ENCODE measurements at places on chromosomes 6 and 20.

- DNase-seq, result no peak
Measured at GRCh38 chr6:44298055-44298803, 14.9 kb downstream of the AARS2 start.

- no peak for DNase-seq
Measured at GRCh38 chr6:11931296-11932035, 80.6 kb upstream of the HIVEP1 start.

DNA sequence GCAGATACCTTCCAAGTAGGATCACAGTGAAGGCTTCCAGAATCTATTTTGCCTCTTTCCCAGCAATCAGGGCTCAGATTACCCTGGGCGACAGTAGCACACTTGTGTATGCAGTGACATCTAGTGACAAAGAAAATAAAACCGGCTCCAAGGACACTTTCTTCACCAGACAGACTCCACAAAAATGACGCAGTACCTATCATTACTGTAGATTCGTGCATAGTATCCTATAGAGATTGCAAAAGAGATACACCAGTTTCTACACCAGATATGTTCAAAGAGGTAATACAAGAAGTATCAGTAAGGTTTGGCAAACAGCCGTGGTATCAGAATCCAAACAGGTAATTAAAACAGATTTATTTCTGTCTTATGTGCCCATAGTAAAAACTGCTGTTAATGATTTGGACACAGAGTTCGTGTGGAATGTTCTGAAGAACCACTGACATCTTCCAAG lies 600.4 kb upstream of the JAG1 start:
- DNase-seq, result peak; percentile 69

- no peak for DNase-seq
Measured at GRCh38 chr6:162899148-162899547, 171.4 kb downstream of the PACRG start.

DNA sequence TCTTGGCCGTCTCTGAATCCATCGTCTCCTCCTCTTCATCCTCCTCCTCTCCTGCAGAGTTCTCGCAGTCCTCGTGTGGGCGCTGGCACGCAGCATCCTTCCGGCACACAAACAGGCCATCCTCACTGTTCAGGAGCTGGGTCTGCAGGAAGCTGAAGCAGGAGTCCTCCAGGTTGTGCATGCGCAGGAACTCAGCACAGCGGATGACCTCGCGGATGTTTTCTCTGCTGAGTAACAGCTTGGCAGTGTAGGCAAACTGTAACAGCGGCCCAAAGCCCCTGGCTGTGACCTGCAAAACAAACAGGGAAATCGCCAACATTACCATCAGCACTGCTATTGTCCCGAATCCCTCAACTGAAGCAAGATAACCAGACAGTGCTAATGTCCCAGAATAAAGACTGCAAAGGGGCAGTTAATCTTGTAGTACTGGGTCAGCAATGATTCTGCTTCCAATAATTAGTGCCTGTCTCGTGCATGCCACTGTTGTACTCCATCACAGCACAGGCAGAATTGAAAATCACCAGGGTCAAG lies 57.4 kb downstream of the GJA10 start:
- no peak for DNase-seq

DNA sequence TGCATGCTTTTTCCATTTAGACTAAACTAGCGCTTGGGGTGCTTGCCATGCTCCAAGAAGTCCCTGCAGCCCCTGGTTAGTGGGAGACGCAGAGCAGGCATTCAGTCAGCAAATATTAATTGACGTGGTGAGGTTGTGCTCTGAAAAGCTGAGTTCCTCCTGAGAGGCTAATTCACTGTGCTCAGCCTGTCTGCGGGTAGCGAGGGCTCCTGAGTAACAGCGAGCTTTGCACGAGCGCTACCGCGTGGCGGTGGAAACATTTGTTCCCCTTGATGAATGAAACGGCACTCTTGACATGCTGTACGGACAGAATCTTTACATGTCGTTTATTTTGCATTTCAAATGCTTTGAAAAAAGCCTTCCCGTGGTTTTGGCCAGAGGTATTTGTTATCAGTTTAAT lies 170.6 kb upstream of the AGPAT4 start:
- peak; percentile 70 for DNase-seq
